ENCODE measurements at places on chromosomes 4 and X.

- DNase-seq = peak; percentile 41
These were observed 3.6 kb downstream of the MID1IP1 start for GRCh38 chrX:38804682-38805431.

DNA sequence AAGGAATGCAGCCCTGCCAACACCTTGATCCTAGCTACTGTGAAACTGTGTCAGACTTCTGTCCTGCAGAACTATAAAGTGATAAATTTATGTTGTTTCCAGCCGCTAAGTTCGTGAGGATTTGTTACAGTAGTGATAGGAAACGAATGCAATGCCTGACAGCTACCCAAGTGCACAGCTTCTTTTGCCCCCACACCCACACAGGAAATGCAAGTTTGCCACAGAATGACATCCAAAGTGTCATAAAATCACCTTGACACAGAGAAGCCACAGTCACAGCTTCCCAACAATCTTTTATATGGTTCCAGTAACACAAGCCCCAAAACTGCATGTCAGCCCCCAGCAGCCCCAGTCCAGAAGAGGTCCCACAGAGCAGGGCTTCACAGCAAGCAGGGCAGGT is 216.9 kb upstream of the S100G start:
- peak; percentile 28 for DNase-seq

DNA sequence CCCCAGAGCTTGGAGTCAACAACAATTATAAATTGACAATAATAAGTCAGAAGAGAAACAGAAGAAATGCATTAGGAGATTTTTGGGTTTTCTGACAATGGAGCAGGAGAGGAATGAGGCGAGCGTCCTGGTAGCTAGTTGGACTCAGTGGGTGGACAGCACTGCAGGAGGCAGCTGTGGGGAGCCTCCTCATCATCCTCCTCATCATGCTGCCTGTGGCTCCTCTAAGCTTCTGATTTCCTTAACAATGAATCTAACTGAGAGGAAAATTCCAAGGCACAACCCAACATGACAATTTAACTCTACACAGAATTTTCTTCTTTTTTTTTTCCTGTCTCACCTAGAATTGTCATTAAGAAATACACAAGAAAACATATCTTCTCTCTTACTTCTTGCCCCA is 357.1 kb upstream of the NOCT start:
- DNase-seq = no peak

DNA sequence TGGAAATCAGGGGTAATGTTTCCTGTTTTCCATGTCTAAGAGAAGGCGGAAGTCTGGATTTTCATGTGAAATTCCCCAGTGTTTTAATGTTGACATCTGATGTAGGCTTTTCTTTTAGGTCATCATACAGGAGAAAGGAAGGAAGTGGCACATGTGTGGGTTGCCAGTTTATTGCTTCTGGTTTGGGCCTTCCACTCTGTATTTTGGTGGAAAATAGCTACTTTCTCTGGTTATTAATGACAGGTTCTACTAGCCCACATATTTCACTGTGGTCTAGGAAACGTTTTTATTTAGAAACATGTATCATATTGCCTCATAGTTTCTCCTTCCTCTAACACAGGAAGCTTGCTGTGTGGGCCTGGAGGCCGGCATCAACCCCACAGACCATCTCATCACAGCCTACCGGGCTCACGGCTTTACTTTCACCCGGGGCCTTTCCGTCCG is 7.2 kb downstream of the PDHA1 start:
- DNase-seq = peak; percentile 29

GRCh38 chrX:21438792-21439191 is 64.6 kb downstream of the CNKSR2 start:
- no peak for DNase-seq

- DNase-seq = peak; percentile 7
These were observed 5.6 kb downstream of the PCDH10 start for GRCh38 chr4:133154725-133155124.

DNA sequence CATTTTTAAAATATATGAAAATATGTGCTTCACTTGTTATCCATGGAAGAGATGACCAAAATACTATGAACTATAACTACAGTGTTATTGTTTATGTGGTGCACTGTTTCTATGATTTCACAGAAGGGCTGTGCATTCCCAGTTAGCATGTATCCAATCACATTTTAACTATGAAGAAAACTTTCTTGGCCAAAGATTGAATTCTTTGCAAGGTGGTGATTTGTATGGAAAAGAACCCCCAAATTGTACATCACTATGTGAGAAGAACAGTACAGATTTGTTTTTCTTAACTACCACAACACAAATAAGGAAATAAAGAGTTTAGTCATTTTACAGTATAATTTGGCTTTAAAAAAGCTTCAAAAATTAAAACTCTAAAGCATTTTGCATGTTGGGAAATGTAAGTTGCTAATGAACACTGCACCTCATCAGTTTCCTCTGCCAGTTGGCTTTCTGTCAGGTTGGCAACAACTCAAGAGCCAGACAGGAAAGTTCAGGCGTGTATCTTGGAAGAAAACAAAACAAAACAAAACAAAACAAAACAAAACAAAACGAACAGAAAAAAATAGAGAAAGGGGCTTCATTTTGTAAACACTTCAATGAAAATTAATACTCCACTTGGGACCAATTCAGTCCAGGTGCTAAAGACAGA is 237.0 kb downstream of the SCFD2 start:
- DNase-seq = no peak

- DNase-seq = no peak
These were observed 61.1 kb downstream of the HELT start for GRCh38 chr4:185079271-185079905.

DNA sequence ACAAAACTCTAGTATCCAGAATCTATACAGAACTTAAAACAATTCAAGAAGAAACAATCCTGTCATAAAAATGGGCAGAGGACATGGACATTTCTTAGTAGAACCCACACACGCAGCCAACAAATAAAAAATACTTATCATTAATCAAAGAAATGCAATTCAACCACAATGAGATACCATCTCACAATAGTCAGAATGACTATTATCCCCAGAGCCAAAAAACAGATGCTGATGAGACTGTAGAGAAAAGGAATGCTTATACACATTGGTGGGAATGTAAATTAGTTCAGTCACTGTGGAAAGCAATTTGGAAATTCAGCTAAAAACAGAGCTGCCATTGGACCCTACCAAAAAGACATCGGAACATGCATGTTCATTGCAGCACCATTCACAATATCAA is 37.9 kb downstream of the RAB40AL start:
- DNase-seq = no peak

DNA sequence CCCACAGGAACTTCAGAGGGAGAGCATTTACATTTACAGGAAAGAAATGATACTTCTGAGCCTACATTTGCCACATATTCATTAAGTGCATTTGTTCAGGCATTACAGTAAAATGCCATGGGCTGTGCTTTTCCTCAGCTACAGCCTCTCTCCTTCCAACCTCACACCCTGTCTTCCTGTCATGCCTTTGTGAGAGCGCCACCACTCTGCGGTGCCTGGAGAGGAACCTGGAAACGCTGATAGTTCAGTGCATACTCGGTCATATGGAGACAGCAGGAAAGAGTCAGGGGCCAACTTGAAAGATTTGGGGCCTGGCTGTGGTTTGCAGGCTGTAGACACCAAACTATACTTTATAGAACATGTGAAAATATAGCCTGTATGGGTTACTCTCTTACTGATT is 40.5 kb downstream of the NFKB1 start:
- DNase-seq = peak; percentile 52

DNA sequence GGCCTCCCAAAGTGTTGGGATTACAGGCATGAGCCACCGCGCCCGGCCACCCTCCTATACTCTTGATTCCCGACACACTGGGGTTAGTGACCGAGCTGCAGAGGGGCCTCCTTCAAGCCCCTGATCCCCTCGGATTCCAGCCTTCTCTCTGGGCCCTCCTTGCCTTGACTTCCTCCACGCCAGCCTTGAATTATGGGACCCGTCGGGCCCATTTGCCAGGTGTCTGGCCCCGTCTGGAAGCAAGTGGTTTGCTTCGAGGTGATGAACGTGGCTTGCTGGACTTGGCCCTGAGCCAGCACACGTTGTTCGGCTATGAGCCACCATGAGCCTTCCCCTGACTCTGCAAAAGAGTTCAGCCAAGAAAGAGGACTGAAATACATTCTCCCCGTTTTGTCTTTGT is 37.4 kb upstream of the GRPEL1 start:
- DNase-seq = peak; percentile 15

DNA sequence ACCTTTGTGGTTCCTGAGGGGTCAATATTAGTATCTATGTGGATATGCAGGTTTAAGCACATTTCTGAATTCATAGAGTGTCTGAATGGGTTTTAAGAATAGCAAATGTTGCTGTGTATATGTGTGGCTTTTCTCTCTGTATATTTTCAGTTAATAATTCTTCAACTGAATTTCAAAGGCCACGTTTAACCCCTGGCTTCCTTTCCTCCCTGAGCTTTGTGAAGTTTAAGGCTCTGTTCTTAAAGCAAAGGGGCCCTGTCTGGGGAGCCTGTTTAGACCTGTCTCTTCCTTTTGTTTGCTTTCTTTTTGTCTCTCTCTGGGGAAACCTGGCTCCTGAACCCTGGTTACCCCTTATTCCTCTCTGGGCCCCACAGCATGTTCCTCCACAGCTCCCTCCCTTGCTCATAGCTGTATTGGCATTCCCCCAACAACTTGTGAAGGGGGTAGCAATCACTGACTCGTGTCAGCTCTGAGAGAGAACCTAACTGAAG is 139.1 kb downstream of the COL4A6 start:
- DNase-seq = no peak

- no peak for DNase-seq
These were observed 112.4 kb downstream of the PSAPL1 start for GRCh38 chr4:7322166-7322991.

DNA sequence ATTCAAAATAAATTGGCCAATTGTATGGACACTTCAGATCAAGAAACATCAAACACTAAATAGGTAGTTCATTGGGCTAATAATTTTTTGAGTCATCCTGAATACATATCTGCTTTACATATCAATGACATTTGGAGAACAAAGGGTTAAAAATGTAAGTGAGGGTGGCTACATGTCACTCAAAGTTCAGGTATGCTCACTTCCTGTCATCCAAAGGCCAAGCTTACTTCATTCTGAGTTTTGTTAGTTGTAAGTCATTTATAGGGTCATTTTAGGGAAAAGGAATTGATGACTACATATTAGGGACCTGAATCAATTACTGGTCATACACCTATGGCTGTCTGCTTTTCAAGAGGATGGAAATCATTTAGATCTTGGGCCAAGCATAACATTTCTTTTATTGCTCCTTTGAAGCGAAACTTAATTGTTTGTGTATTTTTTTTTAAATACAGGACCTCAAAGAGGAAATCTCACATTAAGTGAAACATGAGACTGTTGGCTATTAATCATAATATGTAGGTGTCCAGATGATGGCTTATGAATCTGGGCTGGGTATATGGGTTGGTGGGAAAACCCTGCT is 119.2 kb upstream of the LEF1 start:
- no peak for DNase-seq

- no peak for DNase-seq
These were observed 550.3 kb downstream of the RAB28 start for GRCh38 chr4:12933760-12934221.

DNA sequence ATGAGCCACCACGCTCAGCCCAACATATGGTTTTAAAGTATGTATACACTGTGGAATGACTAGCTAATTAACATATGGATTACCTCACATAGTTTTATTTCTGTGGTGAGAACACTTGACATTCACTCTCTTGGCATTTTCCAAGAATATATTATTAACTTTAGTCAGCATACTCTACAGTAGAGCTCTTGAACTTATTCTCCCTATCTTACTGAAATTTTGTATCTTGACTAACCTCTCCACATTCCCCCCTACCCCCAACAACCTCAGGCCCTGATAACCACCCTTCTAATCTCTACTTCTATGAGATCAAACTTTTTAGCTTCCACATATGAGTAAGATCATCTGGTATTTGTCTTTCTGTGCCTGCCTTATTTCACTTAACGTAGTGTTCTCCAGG is 38.6 kb upstream of the AGA start:
- DNase-seq = no peak

DNA sequence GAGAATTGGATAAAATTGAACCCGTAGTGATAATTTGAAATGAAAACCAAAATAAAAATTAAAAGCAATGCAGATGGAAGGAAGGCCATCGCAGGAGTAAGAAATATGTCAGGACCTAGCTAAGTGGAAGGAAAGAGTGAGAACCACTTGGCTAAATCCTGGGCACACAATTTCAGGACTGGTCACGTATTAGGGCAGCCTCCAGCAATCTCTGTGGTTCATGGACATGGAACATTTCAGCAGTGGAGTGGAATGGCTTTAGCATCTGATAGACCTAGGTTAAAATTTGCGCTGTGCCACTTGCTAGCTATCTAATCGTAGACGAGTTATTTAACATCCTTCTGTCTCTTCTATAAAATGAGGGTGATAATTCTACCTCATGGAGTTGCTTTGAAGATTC is 71.1 kb downstream of the DCK start:
- DNase-seq = no peak

DNA sequence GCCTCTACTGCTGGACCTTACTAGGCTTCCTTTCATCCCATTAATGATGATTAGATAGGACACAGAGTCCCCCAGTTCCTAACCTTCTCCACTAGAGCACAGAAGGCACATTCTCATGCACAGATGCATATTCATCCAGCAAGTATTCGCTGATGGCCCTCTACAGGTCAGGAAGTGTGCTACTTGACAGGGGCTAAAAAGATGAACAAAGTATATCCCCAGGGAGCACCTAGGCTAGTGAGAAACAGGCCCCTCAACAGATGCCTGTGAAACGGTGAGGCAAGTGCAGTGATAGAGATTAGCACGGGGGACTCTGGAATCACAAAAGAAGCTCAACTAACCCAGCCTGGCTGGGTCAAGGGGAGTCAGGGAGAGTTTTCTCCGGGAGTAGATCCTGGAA is 95.8 kb downstream of the MGST2 start:
- DNase-seq = no peak

GRCh38 chrX:15464704-15465103 is 28.4 kb downstream of the PIR start:
- no peak for DNase-seq

DNA sequence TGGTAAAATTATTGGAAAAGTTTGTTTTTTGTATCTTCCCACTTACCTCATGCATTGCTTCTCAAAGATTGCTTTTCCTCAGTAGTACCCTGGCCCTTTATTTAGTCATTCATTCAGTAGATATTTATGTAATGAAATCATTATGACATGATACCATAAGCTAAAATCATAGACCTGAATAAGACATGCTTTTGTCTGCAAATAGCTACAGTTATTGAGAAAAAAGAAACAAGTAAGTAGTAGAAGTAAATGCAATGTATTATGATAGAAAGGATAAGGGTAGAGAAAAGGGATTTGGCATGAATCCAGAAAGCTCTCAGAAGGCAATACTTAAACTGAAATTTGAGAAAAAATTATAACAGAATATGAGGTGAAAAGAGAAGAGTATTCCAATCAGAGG is 352.5 kb downstream of the GPM6A start:
- no peak for DNase-seq

- no peak for DNase-seq
These were observed 4.9 kb downstream of the ACSL4 start for GRCh38 chrX:109728173-109728535.
